ENCODE measurements at places on chromosomes 5 and 9.

- peak; percentile 74 for DNase-seq
Observed at GRCh38 chr9:137454145-137454596, 5.0 kb downstream of the NSMF start.

- DNase-seq = no peak
Observed at GRCh38 chr5:178561746-178562264, 28.4 kb downstream of the COL23A1 start.

DNA sequence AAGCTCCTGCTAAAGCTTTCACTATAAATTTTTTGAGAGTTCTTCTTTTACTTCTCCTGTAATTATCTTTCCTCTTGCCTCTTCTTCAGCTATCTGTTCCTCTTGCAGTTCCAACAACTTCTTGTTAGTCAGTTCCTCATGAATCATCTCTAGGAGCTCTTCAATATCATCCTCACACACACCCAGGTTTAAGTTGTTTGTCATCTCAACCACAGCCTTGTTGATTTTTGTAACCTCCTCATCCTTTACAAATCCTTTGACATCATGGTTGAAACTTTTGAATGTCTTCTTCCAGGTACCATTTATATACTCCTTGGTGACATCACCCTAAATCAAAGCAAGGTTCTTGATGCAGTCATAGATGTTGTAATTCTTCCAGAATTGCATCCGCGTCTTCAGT, 106.3 kb upstream of the MAMDC2 start:
- DNase-seq = no peak

DNA sequence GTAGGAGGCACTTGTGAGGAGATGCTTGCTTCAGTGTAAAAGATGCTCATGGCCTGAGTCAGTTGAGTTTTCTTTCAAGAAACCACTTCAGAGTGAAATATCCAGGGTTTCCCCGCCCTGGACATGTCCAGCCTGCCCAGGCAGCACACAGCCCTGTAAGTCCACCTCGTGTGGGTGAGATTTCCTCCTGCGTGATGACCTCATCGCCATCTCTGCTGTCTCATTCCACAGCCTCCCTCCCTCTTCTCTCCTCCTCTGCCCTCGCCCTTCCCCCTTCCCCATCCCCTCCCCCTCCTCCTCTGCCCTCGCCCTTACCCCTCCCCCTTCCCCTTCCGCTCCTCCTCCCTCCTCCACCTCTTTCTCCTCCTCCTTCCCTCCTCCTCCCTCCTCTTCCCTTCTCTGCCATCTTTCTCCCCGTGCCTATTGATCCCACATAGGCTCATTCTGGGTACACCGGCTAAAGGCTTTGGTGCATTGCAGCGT, 34.0 kb upstream of the NCS1 start:
- no peak for DNase-seq

Data from activated CD8-positive, alpha-beta memory T cell treated with anti-CD3 and anti-CD28 coated beads, Interleukin-2, amount 50 U/mL, for 48 hours (primary cell).